AG10803 (cell line): ENCODE measurements at places on chromosomes 5 and 9.

GRCh38 chr5:98513380-98513779 is 260.1 kb upstream of the RGMB start:
- no peak for DNase-seq

DNA sequence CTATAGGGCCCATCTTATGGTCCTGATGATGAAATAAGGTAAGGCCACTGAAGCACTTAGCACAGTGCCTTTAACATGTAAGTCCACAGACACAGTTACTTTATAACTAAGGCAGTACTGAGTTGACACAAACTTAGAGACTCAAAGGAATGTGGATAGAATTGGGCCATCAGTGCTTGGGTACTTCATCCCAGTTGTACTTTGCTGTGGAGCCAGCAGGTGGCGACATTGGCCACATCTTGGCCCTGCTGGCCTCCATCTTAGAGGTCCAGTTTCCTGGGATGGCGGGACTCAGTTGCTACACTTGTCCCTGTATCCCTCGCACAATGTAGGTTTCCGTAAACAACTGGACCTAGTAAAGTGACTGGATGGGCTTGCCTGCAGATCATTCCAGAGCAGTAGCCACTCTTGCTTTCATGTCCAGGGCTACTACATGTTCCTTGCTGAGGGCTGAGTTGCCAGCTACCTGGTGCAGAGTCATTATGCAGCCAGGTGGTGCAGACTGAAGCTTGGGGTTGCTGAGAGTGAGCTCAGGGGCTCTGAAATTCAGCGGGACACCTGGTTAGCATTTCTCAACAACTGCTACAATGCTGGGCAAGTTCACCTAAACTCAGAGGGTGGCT is 10.6 kb downstream of the MTAP start:
- peak; percentile 76 for DNase-seq

DNA sequence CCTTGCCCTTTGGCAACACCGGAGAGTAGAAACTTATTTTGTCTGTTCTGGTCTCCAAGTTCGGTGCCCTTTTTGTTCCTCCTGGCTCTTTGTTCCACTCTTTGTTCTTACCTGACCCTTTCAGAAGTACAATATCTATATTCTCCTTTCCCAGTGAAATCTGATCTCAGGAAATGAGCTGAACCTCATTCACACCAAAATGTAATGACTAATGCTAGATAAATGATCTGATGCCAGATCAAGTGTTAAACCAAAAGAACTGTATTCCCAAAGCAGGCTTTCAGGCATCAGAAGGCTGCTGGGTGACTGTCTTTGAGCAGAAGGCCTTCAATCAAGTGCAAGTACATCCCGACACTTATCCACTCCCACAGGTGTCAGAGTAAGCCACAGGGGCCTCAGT is 156.4 kb downstream of the SPOCK1 start:
- peak; percentile 28 for DNase-seq

- DNase-seq: peak; percentile 9
Measured at GRCh38 chr5:95620870-95621838, 1.3 kb downstream of the GPR150 start.

- peak; percentile 76 for DNase-seq
Measured at GRCh38 chr5:158877124-158877581, 222.6 kb downstream of the EBF1 start.

DNA sequence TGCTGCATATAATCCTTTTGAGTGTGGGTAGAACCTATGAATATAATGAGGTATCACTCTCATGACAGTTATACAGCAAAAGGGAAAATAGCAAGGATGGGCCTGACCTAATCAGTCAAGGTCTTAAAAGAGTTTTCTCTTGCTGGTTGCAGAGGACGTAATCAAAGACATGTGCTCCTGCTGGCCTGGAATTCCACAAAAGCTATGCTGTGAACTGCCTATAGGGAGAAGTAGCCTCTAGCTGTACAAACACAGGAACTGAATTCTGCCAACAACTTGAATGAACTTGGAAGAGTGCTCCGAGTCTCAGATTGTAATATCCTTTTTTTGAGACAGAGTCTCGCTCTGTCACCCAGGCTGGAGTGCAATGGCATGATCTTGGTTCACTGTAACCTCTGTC is 195.6 kb downstream of the PLK2 start:
- no peak for DNase-seq

DNA sequence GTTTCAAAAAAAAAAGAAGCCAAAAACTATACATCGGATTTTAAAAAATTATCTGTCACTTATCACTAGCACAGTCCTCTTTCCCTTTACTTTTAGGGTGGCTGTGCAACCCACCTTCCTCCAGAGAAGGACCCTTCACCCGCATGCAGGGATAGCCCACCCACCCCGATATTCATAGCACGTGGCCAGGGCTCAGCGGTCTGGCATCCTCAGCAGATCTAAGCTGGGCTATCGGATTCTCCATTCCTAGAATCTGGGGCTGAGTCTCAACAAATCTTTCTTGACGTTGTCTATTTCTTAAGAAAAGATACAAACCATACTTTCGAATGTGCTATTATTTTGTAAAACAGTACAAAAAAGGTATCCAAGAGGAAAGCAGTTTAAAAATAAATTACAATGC is 70.9 kb downstream of the MYO10 start:
- no peak for DNase-seq

GRCh38 chr9:20988671-20989315 is 42.6 kb downstream of the HACD4 start:
- DNase-seq: peak; percentile 23

DNA sequence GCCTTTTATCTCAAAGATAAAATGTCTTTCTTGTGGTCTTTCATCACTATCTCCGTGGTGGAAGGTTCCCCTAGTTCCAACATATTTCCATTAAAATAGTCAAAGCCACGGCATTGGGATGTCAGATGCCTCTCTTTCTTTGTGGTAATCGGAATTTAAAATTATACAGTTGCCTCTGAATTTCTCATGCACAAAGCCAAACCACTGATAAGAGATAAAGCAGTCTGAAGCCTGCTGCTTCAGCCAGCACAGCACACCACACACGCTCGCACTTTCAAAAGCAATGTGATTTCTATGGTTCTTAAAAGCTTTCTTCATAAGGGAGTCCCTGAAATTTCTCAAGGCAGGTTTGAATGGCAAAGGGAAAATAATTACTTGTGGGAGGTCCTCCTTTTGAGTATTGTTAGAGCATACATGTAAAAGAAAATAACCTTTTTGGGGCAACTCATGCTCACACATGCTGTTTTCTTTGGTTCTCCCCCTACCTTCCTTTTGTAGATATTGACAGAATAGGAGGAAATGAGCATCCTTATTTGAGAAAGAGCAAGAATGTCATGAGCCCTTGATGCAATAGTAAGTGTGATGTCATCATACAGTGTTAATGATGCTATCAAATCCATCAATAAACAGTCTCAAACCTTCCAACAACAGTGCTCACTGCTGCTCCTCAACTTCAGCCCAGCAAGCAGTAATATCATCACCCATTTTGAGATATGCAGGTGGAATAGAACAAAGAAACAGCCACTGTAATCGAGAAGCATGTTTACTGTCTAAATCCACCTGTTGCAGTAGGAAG is 85.7 kb upstream of the PPP1R2B start:
- DNase-seq: no peak

DNA sequence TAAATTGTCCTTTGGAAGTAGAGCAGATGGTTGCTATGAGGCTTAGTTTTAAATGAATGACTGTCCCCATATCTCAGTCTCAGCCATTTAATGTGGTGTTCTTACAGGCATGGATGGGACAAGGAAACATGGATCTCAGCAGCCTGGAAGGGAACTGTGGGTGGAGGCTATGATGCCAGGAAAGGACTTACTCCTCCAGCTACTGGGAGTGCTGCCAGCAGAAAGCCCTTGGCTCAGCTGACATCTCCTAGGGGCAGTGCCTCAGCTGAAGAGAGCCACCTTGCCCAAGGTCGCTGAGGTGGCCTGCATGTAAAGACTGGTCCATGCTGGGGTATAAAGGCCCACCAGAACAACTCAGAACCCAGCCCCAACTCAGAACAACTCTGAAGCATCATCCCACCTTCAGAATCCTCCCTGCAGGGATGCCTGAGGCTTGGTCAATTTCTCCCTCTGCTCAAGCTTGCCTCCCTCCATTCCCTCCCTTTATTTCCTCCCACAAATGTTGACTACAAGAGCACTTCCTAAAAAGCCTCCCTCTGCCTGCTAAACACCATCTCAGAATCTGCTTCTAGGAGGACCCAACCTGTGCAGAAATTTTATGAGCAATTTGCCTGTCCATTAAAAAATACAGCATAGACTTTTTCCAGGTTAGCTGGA is 1.8 kb upstream of the PDE8B start:
- no peak for DNase-seq

DNA sequence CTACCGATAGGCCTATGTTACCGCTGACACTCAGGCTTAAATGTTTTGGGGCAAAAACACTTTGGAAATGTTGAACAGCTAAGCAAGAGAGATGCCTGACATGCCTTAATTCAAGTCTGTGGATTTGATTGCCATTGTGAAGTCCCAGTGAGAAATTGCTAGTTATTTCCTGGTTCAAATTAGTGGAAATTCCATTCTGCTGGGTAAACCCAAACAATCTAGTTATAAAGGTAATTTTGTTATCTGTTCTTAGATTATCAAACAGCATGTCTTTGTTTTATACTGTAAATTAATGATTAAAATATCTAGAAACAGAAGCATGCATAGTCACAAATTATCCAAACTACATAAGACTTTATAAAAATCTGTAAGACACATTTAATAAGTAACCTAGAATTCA is 96.6 kb downstream of the PJA2 start:
- DNase-seq: no peak

DNA sequence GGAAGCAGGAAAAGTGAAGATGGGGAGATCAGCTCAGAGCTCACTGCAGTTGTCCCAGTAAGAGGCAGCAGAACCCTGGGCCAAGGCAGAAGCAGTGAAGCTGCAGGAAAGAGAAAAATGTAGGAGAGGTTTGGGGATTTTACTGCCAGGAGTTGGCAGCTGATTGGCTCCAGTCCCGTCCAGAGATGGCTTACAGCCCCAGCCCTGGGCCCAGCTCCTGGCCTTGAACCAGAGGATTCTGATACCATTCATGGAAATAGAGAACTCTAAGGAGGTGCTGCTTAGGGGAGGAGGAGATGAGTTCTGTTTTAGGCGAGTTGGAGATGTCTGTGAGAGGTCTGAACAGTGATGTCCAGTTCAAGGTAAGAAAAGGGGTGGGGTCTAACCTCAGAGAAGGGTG is 4.6 kb downstream of the MORN5 start:
- no peak for DNase-seq

DNA sequence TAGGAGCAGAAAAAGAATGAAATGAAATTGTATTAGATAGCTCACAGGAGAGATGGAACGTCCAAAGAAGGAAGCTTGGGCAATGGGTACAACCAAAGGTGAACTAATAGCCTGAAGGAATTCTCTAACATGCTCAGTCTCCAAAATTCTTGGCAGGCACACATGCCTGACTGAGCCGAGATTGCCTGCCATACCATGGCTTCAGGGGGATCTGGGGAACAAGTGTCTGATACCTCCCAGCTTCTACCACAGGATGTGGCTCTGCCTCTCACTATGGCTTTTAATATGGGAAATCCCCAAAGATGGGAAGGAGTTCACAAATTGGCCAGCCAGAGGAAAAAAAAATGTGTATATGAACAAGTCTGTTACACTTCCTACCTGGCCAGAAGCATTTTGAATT is 3.6 kb upstream of the PALM2AKAP2 start:
- no peak for DNase-seq

DNA sequence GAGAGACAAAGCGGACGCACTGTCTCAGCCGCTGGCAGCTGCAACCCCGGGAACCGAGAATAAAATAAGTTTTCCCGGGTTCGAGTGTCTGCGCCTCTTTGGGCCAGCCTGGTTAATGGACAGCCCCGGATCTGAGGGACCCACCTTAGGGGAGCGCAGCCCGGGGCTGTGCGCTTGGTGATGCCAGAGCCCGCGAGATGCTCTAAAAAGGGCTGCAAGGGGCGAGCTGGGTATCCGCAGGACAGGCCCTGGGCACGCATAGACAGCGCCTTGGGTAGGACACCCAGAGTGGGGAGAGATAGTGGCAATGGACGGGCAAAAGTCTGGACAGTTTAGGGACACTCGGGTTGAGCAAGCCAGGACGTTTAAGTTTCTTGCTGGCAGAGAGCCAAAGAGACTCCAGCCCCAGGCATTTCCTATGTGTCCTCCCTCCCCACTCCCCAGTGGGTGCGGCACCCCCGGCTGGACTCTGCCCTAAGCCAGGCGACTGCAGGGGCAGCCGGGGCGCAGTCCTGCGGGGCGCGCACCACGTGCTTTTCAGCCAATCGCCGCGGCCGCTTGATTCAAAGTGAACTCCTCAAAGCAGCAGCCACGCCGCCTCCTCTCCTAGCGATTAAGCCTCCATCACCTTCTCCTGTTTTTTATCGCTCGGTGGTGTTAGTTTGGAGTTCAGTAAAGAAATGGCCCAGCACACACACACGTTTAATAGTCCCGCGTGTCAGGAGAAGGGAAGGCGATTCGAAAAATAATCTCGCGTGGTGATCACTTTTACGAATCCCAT is 616 bp upstream of the ENC1 start:
- peak; percentile 64 for DNase-seq

DNA sequence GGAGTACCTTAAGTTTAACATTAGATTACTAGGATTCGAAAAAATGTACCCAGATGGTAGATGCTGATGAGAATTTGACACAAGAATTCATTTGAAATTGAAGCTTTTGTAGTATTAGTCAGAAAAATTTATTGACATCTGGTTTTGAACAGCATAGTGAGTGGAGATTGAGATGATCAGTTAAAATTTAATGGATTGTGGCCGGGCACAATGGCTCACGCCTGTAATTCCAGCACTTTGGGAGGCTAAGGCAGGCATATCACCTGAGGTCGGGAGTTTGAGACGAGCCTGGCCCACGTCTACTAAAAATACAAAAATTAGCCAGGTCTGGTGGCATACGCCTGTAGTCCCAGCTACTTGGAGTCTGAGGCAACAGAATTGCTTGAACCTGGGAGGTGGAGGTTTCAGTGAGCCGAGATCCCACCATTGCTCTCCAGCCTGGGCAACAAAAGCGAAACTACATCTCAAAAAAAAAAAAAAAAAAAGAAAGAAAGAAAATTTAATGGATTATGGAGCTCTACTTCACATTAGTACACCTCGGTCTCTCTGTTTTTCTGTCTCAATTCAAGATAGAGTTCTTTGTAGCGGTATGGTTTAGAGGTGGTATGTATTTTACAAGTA is 21.0 kb downstream of the NDFIP1 start:
- DNase-seq: no peak

GRCh38 chr5:7015586-7016256 is 302.5 kb downstream of the TENT4A start:
- no peak for DNase-seq

GRCh38 chr5:17163221-17163620 is 54.2 kb upstream of the BASP1 start:
- no peak for DNase-seq
